Stimulated activated CD8-positive, alpha-beta memory T cell treated with anti-CD3 and anti-CD28 coated beads, Interleukin-4, amount 100 ng/mL, for 4 hours (primary cell): ENCODE measurements at places on chromosomes 2 and 18.

DNA sequence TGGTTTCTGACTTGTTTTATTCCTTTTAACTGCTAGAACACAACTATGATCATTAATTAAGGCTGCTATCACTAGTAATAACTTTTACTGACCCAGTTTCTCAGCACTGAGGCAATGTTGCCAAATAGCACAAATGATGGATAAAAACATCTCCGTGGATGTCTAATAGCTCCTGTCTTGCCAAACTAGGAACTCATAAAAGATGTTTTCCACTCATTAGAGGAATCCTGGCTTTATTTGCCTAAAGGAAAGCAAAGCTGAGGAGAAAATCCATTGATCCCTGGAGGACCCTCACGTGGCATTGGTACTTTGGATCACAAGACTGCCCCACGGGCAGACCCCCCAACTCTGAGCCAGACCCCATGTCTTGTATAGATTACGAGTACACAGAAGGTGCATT lies 96.1 kb upstream of the ZNF397 start:
- no peak for DNase-seq

- no peak for DNase-seq
Observed at GRCh38 chr2:197399887-197400540, 34.8 kb downstream of the SF3B1 start.

GRCh38 chr2:218028562-218029348 lies 26.0 kb upstream of the TNS1 start:
- no peak for DNase-seq

DNA sequence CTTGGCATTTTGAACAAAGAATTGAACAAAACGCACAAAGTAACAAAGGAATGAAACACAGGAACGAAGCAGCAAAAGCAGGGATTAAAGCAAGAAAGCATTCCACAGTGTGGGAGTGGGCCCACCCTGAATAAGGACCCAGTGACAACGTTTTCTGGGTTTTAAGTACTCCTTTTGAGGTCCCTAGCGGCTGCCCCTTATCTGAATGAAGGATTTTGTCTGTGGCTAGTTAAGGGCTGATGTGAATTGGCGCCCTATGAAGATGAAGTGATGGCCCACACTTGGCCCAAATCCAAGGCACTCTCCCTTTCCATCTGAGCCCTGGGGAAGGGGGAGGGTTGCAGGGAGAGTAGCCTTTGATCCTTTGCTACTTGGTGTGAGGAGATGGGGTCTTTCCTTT lies 7.8 kb upstream of the CCDC141 start:
- DNase-seq: no peak

DNA sequence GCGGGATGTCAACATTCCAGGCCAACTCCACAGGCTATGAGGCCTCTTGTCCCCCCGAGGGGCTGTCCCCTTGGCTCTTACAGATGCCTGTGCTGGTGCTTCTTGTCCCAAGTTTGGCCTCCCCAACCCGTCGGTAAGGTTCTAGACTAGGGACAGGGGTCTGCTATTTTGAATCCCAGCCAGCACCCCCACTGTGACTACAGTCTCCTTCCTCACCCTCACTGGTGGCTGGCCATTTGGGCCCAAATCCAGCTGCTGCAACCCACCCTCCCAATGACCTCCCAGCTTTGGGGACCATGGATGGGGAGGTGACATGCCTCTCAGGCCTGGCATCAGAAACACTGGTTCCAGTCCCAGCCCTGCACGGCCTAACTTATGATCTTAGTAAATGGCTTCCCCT lies 18.7 kb downstream of the CFAP65 start:
- no peak for DNase-seq

DNA sequence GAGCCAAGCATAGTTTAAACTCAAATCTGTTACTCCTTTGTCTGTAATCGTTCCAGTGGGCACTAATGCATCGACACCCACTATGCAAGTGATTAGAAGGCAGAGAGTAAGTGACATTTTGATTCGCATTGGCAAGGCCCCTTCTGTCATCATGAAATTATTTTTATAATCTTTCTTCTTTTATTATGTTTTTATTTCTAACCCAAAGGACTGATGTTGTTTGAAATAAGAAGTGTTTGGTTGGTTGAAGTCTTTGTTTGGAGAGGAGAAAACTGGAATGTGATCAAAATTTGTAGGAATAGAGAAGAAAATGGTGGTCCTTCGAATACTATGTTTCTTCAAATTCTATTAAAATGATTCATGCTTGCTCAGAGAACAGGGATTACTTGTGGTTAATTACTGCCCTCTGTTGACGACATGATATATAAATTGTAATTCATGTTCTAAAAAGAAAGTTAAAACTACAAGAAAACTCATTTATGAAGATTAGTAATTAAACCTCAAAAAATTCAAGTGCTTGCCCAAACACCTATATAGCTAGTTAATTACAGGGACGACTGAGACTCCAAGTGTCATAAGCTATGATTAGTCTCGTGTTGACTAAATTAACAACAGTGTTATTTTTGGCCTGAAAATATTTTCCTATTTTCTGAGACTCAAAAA lies 26.4 kb upstream of the TFPI start:
- no peak for DNase-seq

DNA sequence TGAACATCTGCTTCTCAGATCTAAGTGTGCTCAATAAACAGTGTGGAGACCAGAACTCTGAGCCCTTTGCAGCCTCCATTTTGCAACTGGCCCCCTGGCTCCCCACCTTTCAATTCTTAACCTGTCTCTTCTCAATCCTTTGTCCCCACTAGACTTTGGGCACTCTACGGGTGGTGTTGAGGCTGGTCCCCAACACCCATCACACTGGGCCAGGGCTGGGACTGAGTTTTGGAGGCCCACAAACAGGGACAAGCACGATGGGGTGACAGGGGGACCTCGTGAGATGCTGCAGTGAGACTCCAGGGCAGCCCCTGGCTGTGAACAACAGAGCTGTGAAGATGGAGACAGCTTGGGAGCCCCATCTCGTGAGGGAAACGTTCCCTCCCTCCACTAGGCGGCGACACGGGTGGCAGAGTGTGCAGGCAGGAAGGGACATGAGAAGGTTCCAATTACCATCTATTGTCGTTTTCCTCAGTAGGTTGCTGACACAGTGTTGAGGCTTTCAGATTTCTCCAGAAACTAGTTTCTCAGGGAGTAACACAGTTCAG lies 1.2 kb downstream of the ANKMY1 start:
- no peak for DNase-seq

- no peak for DNase-seq
Observed at GRCh38 chr2:166031054-166031453, 77.5 kb upstream of the TTC21B start.

- DNase-seq: no peak
Observed at GRCh38 chr2:120711694-120712093, 24.0 kb upstream of the GLI2 start.

- no peak for DNase-seq
Observed at GRCh38 chr2:111032721-111033429, 87.8 kb upstream of the BCL2L11 start.

DNA sequence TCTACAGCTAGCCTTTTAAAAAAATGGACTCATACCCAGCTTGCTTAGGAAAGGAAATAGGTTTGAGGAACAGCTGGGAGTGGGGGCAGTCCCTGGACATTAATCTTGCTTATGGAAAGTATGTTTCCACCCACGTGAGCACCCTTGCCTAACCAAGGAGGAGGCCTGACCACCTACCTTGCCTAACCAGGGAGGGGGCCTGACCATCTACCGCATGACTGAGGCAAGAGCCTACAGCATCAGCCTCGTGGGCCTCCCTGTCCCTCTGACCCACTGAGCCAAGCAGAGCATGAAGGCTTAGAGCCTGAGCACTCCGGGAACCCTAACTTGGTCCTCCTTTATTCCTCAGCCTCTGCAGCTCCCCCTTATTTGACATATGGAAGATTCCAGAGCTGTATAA lies 20.2 kb downstream of the PRKAG3 start:
- no peak for DNase-seq

DNA sequence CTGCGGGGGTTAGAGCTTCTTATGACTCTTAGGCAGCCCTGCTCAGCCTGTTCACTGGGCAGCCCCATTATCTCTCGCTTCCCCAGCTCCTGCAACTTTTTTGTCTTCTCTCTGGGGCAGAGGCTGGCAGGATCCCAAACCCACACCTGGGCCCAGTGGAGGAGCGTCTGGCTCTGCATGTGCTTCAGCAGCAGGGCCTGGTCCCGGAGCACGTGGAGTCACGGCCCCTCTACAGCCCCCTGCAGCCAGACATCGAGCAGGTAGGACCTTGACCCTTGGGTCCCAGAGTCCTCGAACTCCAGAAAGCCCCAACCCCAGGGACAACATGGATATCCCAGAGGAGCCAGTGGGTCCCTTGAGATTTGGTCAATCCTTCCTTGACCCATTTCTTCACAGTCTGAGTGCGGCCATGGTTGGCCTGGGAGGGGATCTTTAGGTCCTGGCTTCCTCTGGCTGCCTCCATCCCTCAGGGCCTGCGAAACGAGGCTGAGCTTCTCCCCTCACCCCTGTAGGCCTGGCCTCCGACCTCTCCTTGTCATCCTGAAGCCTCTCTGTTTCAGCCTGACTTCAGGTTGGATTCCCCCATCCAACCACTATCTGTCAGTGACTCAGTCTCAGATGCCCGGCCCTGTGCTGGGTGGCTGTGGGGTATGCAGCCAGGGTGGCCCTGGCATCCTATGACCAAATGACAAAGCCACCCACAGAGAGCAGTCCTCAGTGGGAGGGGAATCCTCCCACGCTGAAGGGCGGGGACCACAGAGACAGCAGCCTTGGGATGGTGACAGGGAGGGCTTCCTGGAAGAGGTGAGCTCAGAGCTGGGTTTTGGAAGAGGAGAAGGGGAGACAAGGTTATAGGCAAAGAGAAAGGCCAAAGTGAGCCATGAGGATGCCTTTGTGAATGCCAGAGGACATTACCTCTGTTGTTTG lies 214.2 kb downstream of the DYSF start:
- DNase-seq: no peak
